Fibroblast of skin of left biceps (primary cell): ENCODE measurements at places on chromosomes 5 and 9.

GRCh38 chr5:72379936-72380335, 59.8 kb downstream of the PTCD2 start:
- DNase-seq = no peak

DNA sequence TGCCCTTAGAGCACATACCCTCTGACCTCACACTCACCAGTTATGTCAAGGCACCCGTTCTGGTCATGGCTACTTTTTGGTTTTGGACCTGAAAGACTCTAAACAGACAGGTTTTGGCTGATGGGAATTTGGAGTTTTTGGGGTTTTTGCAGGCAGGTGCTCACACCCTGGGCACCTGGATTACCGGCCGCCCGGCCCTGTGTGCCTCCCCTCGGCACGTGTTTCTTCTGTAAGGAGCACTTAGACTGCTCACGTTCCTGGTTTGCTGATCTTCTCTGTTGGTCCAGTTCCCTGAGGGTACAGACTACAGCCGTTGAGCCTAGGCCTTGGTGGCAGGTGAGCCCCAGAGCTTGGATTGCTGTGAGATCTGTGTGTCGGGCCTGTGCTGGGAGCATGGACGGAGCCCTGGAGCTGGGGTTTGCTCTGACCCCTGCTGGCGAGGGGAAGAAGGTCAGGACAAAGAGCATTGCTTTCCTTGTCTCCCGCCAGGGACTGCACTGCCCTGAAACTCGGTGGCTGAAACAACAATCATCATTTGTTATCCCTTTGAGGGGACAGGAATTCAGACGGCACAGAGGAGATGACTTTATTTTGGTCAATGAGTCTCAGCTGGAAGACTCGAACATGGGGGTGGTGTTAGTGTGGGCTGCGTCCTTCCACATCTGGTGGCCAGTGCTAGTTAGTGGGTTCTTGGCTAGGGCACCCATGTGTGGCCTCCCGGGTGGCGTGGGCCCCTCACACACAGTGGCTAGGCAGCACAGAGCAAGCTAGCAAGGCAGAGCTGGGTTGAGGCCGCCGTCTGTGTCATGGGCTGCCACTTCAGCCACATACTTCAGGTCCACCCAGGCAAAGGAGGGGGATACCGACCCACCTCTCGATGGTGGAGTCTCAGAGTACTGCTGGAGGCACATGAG, 76.4 kb downstream of the EHMT1 start:
- no peak for DNase-seq

- DNase-seq = no peak
These were observed 203.7 kb downstream of the SH3GL2 start for GRCh38 chr9:17782430-17783149.

DNA sequence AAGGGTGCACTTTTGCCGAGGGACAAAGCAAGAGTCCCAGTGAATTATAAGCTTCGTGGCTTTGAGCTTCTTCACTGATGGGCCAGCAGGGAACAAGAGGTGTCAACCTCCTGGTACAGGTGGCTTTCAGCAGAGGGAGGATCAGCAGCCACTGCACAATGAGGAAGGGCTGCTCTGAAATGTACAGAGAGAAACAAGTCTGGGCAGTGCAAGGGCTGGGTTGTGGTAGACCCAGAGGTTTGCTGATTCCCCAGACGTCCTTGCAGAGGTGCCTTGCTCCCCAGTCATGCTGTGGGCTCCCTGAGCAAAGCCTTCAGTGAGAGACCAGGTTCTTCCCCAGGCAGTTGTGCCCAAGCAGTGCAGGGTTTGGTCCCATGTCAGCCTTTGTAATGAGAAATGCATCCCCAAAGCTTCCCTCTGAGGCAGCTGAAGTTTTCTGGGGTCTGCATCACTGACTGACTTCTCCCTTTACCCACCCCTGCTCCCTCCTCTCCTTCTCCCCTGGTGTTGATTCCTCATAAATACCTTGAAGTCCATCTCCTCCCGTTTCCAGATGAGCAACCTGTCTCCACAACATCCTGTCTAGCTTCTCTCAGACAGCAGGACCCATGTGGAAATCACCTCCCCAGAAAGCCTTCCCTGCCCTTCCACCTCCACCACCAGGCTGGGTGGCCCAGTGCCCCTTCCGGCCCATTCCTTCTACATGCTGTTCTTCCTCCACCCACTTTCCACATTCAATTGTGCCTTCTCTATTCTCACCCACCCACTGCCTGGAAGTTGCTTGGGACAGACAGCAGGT, 599.6 kb upstream of the ADAMTS16 start:
- DNase-seq = no peak

GRCh38 chr5:115379622-115380344, 83.3 kb upstream of the CCDC112 start:
- DNase-seq = no peak

- no peak for DNase-seq
These were observed 38.9 kb downstream of the DAB2IP start for GRCh38 chr9:121690316-121690715.

DNA sequence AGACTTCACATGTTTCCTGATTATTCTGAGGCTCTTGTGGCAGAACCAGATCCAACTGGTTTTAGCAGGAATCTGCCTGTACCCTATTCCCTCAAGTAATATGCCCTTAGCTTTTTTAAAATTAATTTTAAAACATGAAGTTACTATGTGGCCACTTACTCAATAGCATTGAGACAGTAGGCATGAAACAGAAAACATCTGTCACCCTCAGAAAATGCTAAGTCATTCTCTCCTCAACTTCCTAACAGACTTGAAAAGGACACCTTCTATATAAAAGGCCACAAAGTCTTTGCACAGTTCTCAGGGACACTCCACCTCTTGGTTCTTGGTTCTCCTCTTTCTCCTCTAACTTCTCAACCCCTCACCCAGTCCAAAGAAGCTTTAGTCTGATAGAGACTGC, 277.8 kb downstream of the RAB3C start:
- no peak for DNase-seq

DNA sequence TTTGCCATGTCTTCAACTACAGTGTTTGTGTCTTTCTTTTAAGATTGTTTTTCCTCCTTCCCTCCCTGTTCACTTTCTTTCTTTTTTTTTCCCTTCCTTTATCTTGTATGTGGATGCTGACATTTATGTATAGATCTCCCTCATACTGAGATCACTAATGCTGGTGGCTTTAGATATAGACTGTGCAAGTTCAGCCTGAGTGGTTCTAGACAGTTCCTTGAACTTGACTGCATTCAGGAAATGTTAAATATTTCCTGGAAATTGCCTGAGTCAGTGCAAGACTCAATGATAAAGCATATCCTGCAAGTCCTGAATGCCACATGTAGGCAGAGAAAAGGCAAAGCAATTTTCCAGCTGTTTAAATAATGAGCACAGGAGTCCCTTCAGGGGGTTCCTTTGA, 182.5 kb upstream of the NR3C1 start:
- DNase-seq = no peak

GRCh38 chr5:66538531-66538930, 57.7 kb upstream of the MAST4 start:
- DNase-seq = no peak

DNA sequence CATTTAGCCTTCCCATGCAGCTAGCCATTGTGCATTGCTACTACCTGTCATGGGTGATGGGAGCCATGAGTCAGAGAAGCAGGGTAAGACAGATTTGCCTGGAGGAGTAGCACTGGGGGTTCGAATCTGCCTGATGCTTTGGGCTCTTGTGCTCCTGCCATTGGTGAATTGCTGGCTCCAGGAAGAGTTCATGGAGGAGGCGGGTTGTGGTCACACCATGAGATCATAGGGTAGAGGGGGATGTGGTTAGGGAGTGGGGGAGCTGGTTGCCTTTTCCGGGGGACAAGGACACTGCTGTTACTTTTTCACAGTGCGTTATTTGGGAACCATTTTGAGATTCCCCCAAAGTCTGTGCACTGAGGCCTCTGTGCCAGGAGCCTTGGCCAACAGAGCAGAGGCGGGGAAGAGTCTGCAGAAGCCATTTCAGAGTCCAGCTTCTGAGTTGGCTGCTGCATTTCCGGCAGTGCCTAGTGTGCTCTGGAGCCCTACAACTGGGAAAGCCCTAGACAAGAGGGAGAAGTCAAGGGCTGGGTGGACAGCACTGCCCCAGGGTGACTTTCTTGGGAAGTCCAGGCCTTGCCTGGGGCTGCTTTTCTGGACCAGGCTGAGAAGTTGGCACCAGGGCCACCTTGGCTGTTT, 6.2 kb downstream of the ANGPTL2 start:
- no peak for DNase-seq

- no peak for DNase-seq
These were observed 12.2 kb downstream of the DUSP1 start for GRCh38 chr5:172758834-172759149.

DNA sequence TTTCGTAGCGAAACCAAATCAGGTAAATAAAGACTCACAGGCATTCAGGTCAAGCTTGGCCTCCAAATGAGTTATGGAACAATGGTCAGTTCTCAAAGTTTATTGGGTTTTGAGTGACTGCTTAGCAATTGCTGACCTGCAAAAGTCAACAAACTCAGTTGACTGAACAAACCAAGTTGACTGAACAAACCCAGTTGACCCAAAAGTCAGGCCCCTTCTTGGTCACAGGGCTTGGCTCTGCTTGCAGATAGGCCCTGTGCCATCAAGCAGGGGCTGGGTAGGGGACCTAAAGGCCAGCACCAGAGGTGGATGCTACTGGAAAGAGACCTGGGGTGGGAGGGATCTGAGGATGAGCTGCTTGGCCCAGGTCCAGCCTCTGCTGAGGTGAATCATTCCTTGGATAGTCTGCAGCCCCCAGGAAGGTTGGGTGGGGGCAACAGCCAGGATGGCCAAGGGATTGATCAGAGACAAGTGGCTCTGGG, 64.6 kb downstream of the GADD45G start:
- no peak for DNase-seq

DNA sequence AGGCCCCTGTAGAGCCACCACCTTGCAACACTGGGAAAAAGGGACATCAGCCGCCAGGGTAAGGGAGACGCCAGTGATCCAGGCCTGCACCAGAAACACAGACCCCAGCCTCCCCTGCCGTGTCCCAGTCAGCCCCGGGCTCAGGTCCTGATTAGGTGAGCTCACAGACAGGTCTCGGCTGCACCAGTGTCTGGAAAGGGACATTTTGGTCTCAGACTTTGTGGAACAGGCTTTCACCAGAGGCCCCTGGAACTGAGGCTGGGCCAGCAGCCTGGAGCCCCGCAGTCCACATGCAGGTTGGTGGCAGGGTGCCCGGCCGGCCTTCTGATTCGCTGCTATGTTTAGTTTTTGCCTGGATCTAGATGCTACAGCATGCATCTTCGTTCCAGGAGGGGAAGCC, 369.0 kb upstream of the IRX4 start:
- no peak for DNase-seq

DNA sequence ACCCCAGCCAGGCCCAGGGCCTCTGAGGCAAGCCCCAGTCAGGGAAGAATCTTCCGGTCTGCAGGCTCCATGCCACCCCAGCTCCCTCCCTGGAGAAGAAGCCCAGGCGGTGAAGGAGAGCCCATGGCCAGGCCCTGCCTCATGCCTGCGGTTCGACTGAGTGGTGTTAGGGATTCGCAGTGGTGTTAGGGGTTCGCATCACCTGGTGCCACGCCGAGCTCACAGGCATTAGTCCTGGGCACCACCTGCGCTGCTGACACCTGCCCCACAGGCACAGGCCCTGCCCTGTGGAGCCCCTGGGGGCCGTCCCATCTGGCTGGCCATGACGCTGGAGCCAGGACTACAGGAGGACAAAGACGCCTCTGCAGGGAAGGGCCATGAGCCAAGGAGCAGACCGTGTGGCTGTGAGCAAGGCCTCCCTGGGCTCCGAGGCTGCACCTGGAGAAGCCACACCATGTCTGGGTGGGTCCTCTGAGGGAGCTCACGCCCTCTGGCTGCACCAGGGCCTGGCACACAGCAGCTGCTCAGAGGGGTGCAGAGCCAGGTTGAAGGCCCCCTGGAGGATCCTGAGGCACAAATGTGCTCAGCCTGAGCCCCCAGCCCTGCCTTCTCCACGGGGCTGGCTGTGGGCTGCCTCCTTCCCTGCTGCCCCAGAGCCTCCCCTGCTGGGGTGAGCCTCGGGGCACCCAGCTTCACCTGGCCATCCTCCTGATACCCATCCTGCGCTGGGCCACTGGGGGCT, 27.6 kb upstream of the RNF130 start:
- DNase-seq = no peak

DNA sequence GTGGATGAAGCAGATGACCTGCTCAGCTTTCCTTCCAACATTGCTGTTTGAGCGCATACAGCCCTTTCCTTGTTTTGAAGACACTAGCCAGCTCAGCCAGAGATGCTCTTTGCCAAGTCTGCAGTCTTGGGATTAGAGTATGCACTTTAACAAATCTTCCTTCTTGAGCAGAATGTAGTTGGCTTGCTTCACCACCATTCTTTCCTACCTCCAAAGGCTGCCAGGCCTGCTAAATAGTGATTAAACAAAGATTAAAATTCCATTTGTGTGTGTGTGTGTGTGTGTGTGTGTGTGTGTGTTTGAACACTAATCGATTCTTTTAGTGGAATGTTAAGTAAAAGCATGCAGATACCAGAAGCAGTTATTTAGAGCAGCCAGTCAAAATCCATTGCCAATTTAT, 97.6 kb downstream of the GALNT10 start:
- peak; percentile 66 for DNase-seq

DNA sequence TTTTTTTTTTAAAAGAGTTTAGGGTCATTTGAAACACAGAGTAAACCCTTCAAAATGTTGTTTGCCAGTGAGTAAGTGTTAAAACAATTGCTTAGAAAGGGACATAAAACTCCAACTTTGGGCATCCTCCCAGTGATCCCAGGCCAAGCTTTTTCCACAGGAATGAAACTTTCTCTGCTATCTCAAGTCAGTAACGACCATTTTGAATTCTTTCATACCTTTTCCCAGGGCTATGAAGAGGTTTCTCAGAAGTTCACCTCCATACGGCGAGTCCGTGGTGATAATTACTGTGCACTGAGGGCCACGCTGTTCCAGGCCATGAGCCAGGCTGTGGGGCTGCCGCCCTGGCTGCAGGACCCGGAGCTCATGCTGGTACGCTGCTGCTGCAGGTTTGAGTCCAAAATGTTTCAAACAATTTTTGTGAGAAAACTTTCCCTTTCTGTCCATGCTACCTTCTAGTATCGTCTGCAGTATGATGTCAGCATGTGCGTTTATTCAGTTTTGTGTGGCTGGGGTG, 16.8 kb downstream of the OTULIN start:
- DNase-seq = no peak

DNA sequence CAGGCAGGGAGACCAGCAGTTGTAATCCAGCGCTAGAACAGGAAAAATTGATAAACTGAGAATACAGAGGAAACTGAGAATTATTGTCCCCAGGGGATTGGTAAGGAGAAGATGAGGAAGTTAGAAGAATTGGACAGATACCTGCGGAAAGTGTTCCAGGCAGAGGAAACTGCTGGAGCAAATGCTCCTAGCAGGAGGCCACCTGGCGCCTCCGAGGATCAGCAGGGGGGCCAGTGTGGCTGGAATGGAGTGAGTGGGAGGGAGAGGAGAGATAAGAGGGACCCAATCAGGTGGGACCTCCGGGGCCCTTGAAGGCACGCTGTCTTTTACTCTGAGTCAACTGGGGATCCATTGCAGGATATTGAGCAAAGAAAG, 695 bp upstream of the ANXA6 start:
- no peak for DNase-seq

GRCh38 chr5:80837679-80838078, 122.5 kb upstream of the RASGRF2 start:
- no peak for DNase-seq

- DNase-seq = no peak
These were observed 46.4 kb downstream of the JADE2 start for GRCh38 chr5:134571693-134572405.
